ENCODE measurements at places on chromosomes 5 and 9. TPM values are rescaled to one million over a fixed set of nuclear protein-coding genes. Genes with fewer than 3 reads are reported as not detected.

The PRLR gene
- total RNA-seq = not detected

The IER5L gene
- total RNA-seq = 14.0 TPM

The CBY3 gene
- not detected for total RNA-seq

- DNase-seq = no peak
Measured at GRCh38 chr5:160260881-160261815, 31.8 kb downstream of the FABP6 start.

DNA sequence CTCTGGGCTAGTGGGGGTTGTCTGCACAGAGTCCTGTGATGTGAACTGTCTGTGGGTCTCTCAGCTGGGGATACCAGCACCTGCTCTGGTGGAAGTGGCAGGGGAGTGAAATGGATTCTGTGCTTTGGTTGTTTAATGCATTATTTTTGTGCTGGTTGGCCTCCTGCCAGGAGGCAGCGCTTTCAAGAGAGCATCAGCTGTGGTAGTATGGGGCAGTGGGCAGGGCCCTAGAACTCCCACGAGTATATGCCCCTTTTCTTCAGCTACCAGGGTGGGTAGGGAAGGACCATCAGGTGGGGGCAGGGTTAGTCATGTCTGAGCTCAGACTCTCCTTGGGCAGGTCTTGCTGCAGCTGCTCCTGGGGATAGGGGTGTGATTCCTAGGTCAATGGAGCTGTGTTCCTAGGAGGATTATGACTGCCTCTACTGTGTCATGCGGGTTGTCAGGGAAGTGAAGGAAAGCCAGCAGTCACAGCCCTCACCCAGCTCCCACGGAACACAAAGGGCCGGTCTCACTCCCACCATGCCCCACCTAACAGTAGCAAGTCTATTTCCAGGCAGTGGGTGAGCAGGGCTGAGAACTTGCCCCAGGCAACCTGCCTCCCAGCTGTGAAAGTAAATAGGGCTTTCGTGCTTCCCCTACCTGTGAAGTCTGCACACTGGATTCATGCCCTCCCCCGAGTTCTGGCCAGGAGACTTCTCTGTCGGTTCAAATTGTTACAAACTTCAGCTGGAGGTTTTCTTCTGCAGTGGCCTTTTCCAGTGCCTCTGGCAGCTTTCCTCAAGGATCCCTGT is 25.7 kb upstream of the FAM81B start:
- no peak for DNase-seq

DNA sequence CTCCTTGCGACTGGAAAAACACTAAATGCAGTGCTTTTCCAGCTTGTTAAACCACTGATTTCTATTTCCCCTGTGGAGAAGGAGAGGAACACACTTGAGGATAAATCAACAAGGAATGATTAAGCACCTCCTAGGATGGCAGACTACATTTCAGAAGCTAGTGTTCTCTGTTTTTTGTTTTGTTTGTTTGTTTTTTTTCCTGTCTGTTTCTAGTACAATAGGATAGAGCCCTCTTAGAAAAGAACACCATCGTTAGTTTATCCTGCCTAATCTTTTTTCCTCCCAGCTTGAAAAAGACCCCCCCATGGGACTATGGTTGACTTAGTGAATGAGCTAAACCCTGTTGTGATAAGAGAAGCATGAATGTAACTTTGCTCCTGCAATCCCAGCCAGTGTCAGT is 3.9 kb upstream of the TAL2 start:
- no peak for DNase-seq
